AML-193 (cell line): ENCODE measurements at places on chromosomes 3 and 15.

DNA sequence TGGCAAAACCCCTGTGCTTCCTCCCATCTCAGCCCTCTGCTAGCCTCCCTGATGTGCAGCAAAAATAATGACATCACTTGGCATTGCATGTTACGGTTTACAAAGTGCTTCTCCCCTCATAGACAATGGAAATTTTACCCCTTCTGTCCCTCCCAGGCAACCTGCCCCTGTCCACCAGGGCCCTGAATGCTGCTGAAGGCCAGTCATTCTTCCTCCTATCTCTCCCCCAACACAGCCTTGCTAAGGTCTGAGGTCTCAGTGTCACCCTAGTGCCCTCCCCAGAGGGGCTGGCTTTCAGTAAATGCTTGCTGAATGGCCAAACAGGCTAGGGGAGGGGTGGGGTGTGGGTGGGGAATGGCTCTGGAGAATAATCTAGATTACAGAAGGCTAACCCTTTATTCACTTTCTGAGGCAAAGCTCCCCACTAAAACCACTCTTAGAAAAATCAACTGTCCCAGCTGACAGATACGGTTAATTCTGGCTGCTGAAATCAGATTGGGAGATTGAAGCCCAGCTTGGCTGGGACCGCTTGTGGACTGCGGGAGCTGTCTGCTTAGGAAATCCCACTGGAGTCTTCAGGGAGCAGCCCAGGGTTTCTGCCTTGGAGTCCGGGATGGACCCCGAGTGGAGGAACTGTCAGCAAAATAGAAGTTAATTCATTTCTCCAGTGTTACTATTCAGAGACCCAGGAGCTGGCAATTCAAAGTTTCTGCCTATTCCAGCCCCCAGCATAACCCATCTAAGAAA lies 22.9 kb downstream of the ANP32A start:
- DNase-seq, result no peak

DNA sequence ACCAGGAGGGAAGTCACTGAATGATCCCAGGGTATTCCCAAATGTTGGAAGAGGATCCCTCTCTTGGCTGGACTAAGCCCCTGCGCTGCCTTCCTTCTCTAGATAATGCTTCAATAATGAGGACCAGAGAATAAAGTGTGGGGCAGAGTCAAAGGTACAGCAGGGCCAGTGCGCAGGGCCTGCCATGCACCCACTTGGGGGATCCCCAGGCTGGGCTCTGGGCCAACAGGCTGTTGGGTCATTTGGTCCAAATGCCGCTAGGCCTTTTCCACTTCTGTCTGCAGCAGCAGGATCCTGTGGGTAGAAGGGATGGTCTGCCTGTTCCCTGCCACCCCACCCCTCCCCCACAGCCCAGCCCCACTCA lies 5.7 kb upstream of the CLK3 start:
- DNase-seq, result no peak

DNA sequence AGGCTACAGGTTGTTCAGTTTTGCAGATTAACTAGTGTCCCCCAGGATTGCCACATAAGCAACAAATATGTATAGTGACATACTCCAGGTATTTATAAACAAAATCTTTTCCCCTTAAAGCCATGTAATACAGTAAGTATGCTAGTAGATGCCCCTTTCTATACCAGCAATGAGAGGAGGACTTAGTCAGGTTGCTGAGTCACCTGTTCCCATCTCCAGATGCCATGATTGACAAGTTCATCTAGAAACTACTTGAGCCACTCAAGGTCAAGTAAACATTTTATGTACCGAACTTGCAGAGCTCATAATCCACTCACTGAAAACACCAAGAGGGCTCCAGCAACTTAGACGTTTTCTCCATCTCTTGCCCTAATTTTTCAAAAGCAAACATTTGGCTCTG lies 18.2 kb downstream of the SLC9A9 start:
- DNase-seq, result no peak

GRCh38 chr3:81983382-81983781 lies 221.9 kb upstream of the GBE1 start:
- no peak for DNase-seq

DNA sequence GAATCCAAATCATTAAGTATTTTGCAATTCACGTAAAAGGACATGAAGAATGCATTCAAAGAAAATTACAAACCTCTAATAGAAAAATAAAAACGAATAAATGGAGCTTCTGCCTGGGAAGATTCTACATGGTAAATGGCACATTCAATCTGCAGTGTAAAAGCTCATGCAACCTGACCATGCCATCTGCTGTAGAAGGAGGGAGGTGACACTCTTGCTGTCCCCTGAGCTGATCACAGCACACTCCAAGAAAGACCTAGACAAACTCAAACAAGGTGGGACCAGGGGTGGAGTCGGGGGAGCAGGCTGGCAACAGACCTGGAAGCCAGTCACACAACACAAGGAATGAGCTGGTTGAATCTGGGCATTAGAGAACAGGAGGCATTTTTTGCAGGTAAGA lies 101.8 kb downstream of the BDH1 start:
- peak; percentile 12 for DNase-seq

DNA sequence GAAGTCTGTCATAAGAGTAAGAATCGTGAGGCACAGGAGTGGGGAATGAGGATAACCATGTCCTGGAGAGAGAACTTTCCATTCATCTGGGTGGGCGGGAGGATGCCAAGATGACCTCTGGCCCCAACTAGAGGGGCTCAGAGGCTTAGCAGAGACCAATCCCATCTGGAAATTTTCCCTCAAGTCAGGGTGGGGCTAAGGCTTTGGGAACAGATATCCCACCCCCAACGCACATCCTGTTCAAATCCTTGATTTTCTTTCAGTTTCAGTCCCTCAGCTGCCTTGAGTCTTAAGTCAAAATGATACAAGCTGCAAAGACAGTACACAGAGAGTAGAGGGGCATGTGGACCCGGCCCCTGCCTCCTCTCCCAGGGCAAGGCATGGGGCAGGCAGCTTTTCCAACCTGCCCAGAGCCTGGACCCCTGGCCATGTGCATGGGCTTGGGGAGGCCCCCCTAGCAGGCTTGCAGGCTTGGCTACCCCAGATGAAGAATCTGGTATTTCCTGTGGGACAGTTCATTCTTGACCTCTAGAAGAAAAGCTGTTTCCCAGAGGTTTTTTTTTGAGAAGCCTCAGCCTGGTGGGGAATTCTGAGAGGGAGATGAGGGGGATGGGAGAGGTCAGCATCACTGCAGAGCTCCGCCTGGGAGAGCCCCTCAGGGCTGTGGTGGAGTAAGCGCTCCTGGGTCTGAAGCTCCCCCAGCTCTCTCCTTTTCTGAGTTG lies 109.7 kb upstream of the HACD2 start:
- no peak for DNase-seq

DNA sequence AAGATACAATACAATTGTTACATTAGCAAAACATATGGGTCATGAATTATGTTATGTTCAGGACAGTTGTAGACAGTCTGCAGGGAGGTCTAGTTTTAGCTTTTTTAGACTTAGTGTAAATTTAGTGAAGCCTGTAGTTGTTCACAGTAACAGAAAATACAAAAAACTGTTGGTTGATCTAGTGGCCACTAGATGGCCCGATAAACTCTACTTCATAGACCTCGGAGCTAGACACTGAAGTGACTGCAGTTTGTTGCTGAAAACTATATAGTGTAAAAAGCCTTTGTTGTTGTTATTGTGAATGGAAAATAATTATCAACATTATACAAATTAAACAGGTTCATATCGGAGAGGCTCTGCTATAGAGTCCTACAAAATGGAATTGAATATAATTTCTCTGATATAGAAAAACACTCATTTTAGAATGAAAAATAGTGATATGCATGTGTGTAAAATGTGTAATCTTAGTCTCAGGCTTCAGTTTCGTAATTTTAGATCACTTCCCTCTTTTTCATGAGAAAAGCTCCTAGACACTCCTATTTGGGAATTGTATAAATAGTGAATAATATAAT lies 18.3 kb downstream of the MAGEL2 start:
- peak; percentile 4 for DNase-seq

- no peak for DNase-seq
These were observed 161.7 kb downstream of the ANXA2 start for GRCh38 chr15:60235951-60236710.

- DNase-seq, result no peak
These were observed 156.9 kb upstream of the RASGRP1 start for GRCh38 chr15:38721568-38721945.
